ENCODE measurements at places on chromosomes 11 and 22.

GRCh38 chr11:2381494-2382128 lies 4.5 kb downstream of the CD81 start:
- DNase-seq: no peak

DNA sequence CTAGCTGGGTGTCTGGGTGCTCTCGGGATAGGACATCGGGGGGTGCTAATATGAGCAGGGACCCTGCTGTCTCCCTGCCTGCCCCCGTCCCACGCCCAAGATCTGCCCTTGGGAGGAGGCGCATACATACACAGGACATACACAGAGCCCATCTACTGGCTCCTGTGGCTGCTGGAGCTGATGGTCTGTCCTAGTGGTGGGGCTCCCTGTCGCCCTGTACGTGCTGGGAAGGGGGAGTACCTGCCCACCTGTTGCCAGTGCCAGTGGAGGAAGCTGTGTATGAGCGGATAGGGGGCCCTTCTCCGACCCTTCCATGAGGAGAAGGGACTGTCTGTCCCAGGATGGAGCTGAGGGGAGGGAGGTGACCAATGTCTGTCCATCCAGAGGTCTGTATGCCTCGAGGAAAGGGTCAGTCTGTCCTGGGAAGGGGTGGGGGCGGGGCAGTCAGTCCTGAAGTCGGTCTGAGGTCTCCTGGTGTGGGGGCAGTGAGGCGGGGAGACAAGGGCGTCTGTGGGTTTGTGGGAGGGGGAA lies 952 bp downstream of the TBC1D10A start:
- DNase-seq: no peak

DNA sequence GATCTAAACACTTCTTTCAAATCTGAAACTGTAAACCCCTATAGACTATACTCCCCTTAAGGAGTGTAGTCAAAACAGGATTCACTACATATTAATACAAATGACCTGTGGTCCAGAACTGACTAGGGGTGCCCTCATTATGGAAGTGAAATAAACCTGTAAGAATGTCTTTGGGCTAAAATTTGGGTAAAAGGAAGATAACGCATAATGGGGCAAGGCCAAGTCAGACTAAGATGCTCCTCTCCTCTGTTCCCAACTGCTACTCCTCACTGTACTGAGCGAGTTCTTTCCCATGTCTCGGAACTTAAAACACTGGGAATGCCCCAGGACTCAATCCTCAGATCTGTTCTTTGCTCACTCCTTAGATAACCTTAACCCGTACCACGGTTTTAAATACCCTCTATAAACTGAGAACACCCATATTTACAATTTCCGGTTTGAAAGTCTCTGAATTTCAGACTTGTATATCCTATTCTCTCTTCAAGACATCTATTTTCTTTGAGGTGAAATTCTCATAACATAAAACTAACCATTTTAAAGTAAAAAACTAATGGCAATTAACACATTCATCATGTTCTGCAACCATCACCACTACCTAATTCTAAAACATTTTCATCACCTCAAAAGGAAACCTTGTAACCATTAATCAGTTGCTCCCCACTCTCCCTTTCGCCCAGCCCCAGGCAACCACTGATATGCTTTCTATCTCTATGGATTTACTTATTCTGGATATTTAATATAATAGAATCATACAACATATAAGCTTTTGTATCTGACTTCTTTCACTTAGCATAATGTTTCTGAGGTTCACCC lies 4.0 kb downstream of the THAP12 start:
- no peak for DNase-seq

DNA sequence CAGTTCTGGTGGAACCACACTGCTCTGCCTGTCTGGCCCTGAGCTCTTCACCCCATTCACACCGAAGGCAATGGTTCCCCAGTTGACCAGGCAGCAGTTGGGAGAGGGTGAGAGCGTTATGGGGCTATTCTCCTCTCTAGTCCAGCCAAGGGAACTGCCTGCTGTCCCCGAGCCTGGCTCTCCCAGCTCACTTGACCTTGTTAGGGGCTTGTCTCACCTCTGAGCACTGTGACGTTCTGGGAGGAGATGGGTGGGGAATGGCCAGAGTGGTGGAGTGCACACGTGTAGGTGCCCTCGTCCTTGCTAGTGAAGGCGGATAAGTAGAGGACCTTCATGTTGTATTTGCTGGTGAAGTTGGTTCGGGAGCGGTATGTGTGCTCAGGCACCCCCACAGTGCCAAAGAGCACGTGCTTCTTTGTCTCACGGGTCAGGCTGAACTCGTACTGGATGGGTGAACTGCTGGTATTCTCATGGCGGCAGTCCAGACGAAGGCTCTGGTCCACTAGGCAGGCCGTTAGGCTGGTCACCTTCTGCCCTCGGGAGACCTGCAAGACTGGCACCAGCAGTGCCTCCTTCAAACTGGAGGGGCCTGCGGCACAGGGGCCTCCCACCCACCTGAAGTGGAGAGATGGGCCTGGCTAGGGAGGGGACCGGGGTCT lies 3.0 kb downstream of the THY1 start:
- DNase-seq: no peak

DNA sequence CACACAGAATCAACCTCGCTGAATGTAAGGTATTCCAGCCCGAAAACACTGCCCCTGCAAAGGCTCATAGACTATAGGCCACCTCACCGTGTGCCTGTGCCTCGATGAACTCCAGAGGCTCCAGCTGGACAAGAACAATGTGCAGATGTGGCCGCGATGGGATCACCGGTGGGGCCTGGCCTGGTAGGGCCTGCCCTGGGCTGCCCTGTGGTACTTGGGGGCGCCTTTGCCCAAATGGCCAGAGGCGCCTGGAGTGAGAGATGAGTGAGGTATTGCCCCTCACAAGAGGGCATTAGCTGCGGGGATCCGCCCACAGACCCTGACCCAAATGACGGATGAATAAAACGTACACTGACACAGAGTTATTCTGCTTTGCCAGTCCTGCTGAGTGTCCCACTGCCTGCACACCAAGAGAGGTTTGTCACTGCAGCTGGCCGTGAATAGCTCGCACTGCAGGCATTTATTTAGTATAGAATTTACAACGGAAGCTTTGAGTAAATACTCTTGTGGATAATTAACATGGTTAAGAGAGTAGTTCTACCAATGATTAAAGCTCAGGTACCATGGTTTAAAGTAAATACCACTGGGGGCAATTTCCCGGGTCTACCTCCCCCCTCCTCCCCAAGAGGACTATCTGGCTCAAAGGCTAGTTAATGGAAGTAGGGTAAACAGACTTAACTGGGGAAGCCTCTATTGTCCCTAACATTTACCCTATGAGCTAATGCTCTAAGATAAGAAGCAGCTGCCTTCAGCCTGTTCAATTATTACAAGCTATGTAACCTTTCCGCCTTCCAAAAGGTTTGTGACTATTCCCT lies 101.1 kb upstream of the IGLL5 start:
- no peak for DNase-seq

DNA sequence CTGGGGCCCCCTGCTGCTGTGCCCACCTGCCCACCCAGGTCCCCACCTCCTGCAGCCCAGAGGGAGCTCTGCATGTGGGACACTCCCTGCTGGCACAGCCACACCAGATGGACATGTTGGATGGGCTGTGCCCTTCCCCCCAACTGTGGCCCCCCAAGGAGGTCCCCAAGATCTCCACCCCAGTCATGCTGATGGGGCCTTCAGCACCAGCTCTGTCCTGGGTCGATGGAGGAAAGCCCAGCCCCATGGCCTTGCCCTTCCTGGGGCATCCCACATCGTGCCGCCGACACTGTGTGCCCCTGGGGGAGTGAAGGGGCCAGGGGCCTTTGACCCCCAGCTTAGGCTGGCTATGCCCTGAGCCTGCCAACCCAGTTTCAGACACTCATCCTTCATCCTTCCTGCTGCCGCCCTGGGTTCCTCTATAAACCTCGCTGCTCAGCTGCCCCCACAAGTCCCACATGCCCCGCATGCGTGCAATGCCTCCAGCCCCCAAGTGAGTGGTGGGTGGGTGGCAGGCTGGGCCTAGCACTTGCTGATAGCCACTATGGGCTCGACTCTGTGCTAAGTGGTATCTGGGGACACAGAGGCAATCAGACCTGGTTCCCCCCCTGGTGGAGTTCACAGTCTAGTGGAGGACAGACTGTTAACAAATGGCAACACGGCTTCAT lies 3.9 kb upstream of the DPP3 start:
- no peak for DNase-seq

GRCh38 chr22:32574411-32574810 lies 99.8 kb downstream of the FBXO7 start:
- DNase-seq: no peak

- DNase-seq: peak; percentile 73
These were observed 18.3 kb downstream of the RGL4 start for GRCh38 chr22:23709107-23709506.

DNA sequence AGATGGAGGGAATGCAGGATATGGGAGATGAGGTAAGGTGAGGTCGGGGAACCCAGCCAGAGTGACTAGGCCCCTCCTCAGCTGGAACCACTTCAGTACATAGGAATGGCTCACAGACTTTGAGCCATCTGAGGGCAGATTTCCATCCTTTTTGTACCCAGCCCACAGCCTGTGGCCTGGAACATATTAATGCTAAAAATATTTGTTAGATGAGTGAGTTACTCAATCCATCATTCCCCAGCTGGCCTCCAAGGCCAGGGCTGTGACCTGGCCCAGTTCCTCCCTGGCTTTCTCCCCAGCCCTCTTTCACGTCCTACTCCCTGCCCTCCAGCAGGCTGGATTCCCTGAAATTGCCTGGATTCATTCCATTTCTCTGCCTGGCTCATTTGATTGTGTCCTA lies 57.2 kb upstream of the PRDM11 start:
- DNase-seq: peak; percentile 93

DNA sequence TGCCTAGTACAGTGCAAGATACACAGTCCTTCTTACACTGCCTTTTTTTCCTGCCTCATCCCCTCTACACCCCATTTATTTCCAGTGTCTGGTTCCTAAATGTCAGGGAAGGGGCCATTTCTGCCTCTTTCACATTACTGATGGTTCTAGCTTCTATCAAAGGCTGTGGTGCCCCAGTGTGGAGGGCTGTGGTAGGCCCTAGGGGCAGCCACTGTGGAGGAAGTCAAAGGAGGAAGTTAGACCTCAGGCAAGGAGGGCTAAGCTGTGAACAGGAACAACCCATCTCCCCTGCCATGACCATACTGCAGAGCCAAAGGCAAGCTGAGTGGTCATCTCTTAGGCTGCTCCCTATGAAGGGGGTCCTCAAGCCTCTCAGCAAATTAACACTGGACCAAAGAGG lies 81.9 kb upstream of the CRTAM start:
- DNase-seq: no peak

DNA sequence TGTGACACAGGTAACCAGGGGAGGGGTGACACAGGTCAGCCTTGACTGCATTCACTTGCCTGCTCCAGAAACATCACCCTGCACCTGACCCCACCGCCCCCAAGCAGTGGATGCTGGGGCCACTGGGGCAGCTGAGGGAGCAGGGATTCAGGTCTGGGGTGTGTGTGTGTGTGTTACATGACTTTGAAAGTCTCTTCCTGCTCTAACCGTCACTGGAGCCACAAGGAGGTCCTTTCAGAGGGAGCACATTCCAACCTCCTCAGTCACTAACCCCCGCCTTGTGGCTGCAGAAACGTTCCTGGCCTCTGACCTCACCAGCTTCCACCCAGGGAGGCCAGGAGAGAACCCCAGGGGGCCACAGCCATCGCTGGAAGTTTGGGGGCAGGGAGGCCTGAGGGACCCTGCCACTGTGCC lies 2.9 kb upstream of the FOSL1 start:
- peak; percentile 81 for DNase-seq

All from GM03348 (cell line).